ENCODE measurements at places on chromosomes 3 and 15.

GRCh38 chr3:127629467-127630403 lies 750 bp downstream of the PODXL2 start:
- peaks cover 7% of the 10 kb centered on the region for H3K27me3 ChIP-seq
- peak overlapping the region; percentile 46 for H3K4me3 ChIP-seq
- DNase-seq = peak; percentile 76
- peaks cover 17% of the 10 kb centered on the region for H3K4me1 ChIP-seq

GRCh38 chr3:39372833-39373232 lies 10.3 kb upstream of the SLC25A38 start:
- DNase-seq = no peak
- no peaks in the 10 kb centered on the region for H3K27me3 ChIP-seq
- H3K36me3 ChIP-seq = no peaks in the 10 kb centered on the region
- H3K4me3 ChIP-seq = no peak overlapping the region
- no peak overlapping the region for H3K27ac ChIP-seq

GRCh38 chr3:13144163-13145023 lies 71.2 kb upstream of the IQSEC1 start:
- H3K36me3 ChIP-seq = no peaks in the 10 kb centered on the region
- no peak overlapping the region for H3K27ac ChIP-seq
- no peaks in the 10 kb centered on the region for H3K4me1 ChIP-seq
- no peak for DNase-seq

DNA sequence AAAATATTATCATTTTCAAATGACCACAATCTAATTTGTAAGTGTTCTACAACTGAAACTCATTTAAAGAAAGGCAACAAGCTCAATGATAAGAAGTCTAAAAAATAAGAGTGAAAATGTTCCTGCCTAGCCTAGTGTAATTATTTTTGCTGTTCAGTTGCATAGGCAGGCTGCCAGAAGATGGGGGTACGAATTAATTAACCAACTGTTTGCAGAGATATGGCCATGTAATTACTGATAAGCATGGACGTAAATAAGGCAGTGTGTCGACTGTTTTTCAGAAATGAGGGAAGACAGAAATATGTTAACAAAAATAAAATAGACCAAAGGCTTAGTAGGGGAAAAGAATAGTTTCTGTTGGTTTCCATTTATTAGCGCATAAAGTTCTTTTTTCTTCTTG lies 24.7 kb upstream of the SCAANT1 start:
- no peak overlapping the region for H3K27ac ChIP-seq
- H3K36me3 ChIP-seq = peaks cover 3% of the 10 kb centered on the region
- H3K4me3 ChIP-seq = no peak overlapping the region
- H3K27me3 ChIP-seq = no peaks in the 10 kb centered on the region

- H3K4me3 ChIP-seq = no peak overlapping the region
- no peaks in the 10 kb centered on the region for H3K27me3 ChIP-seq
- no peak overlapping the region for H3K27ac ChIP-seq
- H3K4me1 ChIP-seq = no peaks in the 10 kb centered on the region
- no peak for DNase-seq
Observed at GRCh38 chr3:59406943-59407342, 357.1 kb upstream of the CFAP20DC start.

DNA sequence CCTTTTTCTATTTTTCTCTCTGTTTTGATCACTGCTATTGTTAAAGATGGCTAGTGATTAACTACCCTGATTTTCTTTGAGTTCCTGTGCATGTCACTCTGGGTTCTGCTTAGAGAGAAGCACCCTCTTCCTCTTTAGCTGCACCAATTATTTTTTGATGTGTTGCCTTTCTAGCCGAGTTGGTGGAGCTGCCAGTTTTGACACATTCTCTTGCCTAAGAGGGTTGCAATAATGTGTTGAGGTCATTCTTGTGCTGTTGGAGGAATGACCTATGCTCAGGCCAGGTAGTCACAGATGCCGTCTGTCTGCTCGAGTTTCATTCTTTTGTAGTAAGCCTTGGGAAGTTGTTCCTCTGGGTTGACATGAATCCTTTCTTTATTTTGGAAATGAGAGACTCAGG lies 84.6 kb upstream of the DPH6 start:
- no peaks in the 10 kb centered on the region for H3K36me3 ChIP-seq
- no peak for DNase-seq
- peaks cover 2% of the 10 kb centered on the region for H3K27me3 ChIP-seq

- no peak for DNase-seq
- no peak overlapping the region for H3K27ac ChIP-seq
- peaks cover 19% of the 10 kb centered on the region for H3K27me3 ChIP-seq
- H3K36me3 ChIP-seq = no peaks in the 10 kb centered on the region
- H3K4me3 ChIP-seq = no peak overlapping the region
- H3K4me1 ChIP-seq = no peaks in the 10 kb centered on the region
Observed at GRCh38 chr15:81101894-81102815, 31.9 kb upstream of the CFAP161 start.

DNA sequence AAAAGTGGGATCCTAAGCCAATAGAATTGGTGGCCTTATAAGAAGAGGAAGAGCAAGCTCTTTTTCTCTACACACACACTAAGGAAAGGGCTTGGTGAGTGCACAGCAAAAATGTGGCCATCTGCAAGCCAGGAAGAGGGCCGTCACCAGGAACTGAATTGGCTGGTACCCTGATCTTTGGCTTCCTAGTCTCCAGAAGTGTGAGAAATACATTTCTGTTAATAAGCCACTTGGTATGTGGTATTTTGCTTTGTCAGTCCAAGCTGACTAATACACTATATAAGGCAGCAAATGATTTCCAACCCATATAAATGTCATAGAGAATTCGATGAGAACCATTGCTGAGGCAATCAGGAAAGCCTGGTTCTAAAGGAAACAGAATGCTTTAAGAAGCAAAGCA lies 816.3 kb upstream of the SEMA6D start:
- no peak overlapping the region for H3K4me3 ChIP-seq
- no peak for DNase-seq
- no peak overlapping the region for H3K27ac ChIP-seq
- no peaks in the 10 kb centered on the region for H3K27me3 ChIP-seq
- no peaks in the 10 kb centered on the region for H3K36me3 ChIP-seq
- no peaks in the 10 kb centered on the region for H3K4me1 ChIP-seq

GRCh38 chr15:38028869-38029268 lies 94.4 kb downstream of the TMCO5A start:
- H3K27me3 ChIP-seq = no peaks in the 10 kb centered on the region
- H3K27ac ChIP-seq = no peak overlapping the region
- no peak overlapping the region for H3K4me3 ChIP-seq
- no peak for DNase-seq
- no peaks in the 10 kb centered on the region for H3K4me1 ChIP-seq

DNA sequence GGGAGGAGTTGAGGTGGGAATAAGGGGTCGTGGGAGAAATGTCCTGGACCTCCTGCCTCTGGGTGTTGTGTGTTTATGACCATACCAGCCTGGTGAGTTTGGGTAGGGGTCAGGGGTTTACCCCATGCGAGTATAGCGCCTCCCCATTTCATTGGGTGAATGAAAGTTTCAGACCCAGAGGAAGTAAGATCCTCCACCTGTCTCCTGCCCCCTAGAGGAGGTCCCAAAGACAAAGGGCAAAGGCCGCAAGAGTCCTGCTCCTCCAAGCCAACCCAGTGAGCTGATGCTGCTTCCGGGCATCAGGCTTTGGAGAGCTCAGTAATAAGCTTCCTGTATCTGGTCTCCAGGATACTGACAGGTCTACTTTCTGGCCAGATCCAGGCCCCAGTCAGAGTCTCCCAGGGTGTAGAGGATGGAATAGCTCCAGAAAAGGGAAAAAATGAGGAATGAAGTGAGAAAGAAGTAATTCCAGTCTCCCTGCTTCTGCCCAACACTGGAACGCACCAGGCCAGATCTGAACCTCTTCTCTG lies 6.4 kb upstream of the TBC1D21 start:
- H3K27ac ChIP-seq = no peak overlapping the region
- no peaks in the 10 kb centered on the region for H3K36me3 ChIP-seq
- H3K4me1 ChIP-seq = no peaks in the 10 kb centered on the region
- no peak overlapping the region for H3K4me3 ChIP-seq
